ENCODE measurements at places on chromosomes 3 and 15. TPM values are rescaled to one million over a fixed set of nuclear protein-coding genes. Genes with fewer than 3 reads are reported as not detected.

DNA sequence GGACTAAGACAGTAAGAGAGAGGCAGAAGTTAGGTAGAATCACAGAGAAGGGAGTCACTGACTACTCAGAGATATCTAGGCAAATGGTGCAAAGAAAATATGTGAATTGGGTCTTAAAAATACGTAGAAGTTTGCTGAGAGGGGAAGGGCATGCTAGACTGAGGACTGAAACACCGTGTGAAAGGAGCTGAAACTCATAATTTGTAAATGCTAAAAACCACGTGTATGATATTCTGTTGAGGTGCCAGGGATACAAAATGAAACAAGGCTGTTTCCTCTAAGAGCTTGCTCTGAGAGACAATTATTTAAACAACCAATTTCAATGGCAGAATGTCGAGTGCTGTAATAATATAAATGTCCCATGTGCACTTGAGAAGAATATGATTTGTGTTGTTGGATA, 47.2 kb downstream of the NCK1 start:
- no peak for DNase-seq
- no peaks in the 10 kb centered on the region for H3K27me3 ChIP-seq
- peaks cover 7% of the 10 kb centered on the region for H3K36me3 ChIP-seq
- H3K4me3 ChIP-seq = no peak overlapping the region
- H3K27ac ChIP-seq = peak overlapping the region; percentile 67

DNA sequence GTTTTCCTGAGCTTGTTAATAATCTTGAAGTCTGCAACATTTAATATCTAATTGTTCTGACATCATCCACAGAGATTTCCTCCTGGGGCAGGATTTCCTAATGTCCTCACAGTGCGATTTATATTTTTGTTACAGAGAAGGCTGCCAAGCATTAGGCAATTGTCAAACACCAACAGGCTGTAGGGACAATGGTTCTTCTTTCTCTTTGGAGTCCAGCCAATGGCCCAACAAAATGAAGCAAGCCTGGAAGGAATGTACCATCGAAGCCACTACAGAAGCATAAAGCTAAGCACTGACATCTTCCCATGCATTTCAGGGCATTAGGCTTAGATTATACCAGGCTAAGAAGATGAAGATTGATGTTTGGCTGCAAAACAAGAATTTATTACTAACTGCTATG, 173.0 kb upstream of the FRMD4B start:
- no peak overlapping the region for H3K27ac ChIP-seq
- no peak for DNase-seq
- no peaks in the 10 kb centered on the region for H3K36me3 ChIP-seq
- no peaks in the 10 kb centered on the region for H3K4me1 ChIP-seq
- no peak overlapping the region for H3K4me3 ChIP-seq

Gene TCTA
- 12.7 TPM for total RNA-seq

DNA sequence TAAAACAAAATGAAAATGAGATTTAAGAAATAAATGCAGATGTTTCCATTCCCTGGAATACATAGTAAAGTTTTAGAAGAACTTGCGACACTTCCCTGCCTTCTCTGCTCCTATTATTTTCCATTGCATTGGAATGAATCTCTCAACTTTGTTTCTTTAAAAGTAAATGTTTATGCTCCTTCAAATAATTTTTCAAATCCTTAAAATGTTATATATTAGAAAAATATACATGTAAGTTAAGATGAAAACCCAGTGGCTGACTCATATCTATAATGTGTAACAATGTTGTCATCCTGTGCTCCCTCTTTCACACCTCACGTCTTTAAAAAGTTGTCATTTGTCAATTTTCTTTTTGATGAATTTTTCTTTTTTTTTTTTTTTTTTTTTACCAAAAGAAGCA, 3.6 kb downstream of the RBMS3 start:
- no peak for DNase-seq
- no peak overlapping the region for H3K27ac ChIP-seq
- H3K27me3 ChIP-seq = no peaks in the 10 kb centered on the region
- H3K4me3 ChIP-seq = no peak overlapping the region
- H3K4me1 ChIP-seq = peaks cover 26% of the 10 kb centered on the region
- H3K36me3 ChIP-seq = no peaks in the 10 kb centered on the region

Gene ZKSCAN7
- 8.0 TPM for total RNA-seq

DNA sequence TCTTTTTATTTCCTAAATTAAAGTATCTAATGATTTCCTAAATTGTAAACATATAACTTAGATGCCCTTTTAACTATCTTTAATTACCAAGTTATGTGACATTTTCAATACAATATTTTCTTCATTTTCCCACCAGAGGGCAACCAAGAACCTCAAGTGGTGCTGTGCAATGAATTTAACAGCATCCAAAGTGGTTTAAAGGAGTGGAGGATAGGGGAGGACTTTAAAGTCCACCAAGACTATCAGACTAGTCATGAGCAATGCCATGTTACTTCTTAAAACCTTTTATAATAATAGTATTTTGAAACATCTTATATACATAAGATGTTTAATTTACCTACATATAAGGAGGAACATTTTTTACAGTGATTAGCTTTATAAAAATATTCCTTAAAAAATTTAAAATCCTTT, 74.4 kb downstream of the DLG1 start:
- no peaks in the 10 kb centered on the region for H3K27me3 ChIP-seq
- H3K4me3 ChIP-seq = no peak overlapping the region
- no peaks in the 10 kb centered on the region for H3K4me1 ChIP-seq
- no peaks in the 10 kb centered on the region for H3K36me3 ChIP-seq
- DNase-seq = peak; percentile 65

DNA sequence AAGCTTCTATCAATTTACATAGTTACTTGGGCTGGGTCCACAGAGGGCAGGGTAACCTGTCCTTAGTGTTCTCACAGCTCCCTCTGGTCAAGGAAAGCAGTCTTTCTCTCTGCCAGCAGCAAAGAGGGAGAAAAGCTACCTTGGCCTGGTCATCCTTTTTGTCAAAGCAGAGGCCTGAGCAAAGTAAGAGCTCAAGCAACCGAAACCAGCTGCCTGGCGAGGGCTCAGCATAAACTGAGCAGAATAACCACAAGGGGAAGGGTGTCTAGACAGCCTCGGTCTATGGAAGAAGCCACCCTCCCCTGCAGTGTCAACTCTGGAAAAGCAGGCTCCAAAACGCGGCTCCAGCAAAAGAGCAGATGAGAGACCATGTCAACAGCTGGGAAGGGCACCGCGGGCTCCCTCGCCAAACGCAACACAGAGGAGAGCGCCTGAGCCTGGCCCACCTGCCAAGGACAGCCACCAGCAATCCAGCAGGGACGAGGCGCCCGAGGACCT, 17.4 kb downstream of the LRIG1 start:
- peaks cover 44% of the 10 kb centered on the region for H3K4me1 ChIP-seq
- H3K4me3 ChIP-seq = no peak overlapping the region
- no peaks in the 10 kb centered on the region for H3K36me3 ChIP-seq
- H3K27ac ChIP-seq = no peak overlapping the region
- no peak for DNase-seq

DNA sequence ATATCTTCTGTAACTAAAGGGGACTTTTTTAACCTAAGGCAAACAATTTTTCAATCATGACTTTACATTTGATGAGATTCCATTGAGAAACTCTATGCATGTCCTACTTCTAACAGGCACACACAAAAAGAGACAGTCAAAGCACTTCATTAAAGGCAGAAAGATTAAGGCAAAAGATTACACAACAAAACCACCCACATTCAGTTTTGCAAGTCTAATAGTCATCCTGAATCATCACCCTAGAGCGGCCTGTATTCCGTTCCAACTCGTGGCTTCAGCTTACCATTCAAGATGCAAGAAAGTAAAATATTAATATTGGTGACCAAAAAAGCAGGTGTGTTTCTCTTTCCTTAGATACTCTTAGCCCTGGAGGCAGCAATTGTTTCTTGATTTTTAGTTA, 205.9 kb downstream of the P3H2 start:
- H3K27me3 ChIP-seq = no peaks in the 10 kb centered on the region
- H3K4me3 ChIP-seq = no peak overlapping the region
- no peaks in the 10 kb centered on the region for H3K4me1 ChIP-seq
- H3K36me3 ChIP-seq = no peaks in the 10 kb centered on the region
- no peak for DNase-seq

DNA sequence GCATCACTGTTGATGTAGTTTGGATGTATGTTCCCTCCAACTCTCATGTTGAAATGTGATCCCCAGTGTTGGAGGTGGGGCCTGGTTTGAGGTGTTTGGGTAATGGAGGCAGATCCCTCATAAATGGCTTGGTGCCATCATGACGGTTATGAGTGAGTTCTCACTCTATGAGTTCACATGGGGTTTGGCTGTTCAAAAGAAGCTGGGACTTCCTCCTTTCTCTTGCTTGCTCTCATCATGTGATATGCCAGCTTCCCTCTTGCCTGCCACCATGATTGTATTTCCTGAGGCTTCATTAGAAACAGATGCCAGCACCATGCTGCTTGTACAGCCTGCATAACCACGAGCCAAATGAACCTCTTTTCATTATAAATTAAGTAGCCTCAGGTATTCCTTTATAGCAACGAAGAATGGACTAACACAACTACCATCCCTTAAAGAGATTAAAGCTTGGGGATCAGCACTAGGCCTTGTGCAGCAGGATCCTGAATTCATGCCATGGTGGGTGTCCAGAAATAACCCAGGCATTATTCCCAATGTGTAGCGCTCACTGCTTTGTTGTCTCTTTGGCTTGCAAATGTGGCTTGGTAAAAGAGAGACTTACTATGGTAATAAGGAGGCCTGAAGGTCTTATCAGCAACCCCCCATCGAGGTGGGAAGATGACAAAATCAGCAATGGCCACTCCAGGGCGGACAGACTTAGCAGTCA, 41.9 kb downstream of the NDUFB4 start:
- H3K36me3 ChIP-seq = no peaks in the 10 kb centered on the region
- no peak for DNase-seq
- H3K4me3 ChIP-seq = no peak overlapping the region
- H3K4me1 ChIP-seq = no peaks in the 10 kb centered on the region

DNA sequence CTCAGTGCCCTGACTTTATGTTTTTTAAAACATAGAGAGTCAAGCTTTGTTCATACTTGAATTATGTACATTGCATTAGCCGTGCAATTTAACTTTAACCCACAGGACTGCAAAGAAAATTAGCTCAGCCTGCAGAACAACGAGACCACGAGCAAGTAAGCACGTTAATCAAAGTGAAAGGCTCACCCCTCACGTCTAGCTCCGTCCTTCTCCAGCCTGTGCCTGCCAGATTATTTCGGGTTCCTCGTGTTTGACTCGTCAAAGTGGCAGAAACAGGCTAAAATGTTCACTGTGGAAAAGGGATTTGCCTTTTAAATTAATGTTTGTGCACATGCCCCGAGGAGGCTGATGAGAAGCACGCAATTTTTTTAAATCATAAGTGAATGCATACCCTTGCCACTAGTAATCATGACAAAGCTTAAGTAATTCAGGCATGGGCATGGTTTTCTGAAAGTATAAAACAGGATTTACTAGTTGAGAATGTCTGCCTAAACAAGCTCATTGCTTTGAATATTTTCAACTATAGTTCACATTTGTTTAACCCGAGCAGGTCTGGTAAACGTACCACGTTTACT, 15.3 kb downstream of the ZBTB38 start:
- DNase-seq = no peak
- no peaks in the 10 kb centered on the region for H3K36me3 ChIP-seq
- no peak overlapping the region for H3K4me3 ChIP-seq

Gene KNG1
- total RNA-seq = 0.14 TPM

Gene C3orf85
- total RNA-seq = not detected

GRCh38 chr3:38232701-38233100, 32.9 kb upstream of the SLC22A13 start:
- H3K27ac ChIP-seq = no peak overlapping the region
- no peak for DNase-seq
- no peaks in the 10 kb centered on the region for H3K4me1 ChIP-seq
- no peaks in the 10 kb centered on the region for H3K27me3 ChIP-seq
- no peak overlapping the region for H3K4me3 ChIP-seq
- peaks cover 9% of the 10 kb centered on the region for H3K36me3 ChIP-seq

DNA sequence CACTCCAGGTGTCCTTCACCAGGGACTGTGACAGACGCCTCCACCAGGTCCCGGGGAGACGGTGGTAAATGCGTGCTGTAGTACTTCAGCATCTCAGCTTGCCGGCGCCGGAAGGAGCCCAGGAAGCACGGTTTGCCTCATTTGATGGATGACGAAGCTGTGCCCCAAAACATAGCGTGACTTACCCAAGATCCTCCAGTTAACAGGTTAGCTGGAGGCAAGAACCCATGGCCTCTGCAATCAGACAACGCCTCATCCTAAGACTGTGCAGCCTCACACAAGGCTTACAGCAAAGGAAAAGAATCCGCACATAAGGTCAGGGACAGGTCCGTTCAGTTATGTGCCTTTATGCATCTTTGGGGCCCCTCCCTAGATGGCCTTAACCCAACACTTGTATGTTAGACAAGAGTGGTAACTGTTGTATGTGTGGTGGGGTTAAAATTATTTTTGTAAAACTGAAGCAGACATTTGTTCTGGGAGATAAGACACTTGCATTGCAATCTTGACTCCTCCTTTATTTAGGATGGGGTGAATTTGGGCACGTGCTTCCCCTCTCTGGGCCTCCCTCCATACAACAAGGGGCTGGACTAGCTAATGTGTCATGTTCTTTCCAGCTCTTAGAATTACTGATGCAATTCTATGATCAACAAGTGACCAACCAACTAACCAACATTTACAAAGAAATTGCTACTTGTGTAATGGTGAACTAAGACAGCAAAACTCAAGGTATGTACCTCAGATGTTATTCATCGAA, 39.4 kb downstream of the VGLL4 start:
- peaks cover 24% of the 10 kb centered on the region for H3K36me3 ChIP-seq
- H3K4me1 ChIP-seq = peaks cover 4% of the 10 kb centered on the region
- no peak overlapping the region for H3K4me3 ChIP-seq
- no peaks in the 10 kb centered on the region for H3K27me3 ChIP-seq
- peak overlapping the region; percentile 61 for H3K27ac ChIP-seq
- no peak for DNase-seq

Data from thymus (tissue), 14 donors.